Fibroblast of villous mesenchyme (primary cell): ENCODE measurements at places on chromosomes 3 and 15. TPM values are rescaled to one million over a fixed set of nuclear protein-coding genes. Genes with fewer than 3 reads are reported as not detected.

DNA sequence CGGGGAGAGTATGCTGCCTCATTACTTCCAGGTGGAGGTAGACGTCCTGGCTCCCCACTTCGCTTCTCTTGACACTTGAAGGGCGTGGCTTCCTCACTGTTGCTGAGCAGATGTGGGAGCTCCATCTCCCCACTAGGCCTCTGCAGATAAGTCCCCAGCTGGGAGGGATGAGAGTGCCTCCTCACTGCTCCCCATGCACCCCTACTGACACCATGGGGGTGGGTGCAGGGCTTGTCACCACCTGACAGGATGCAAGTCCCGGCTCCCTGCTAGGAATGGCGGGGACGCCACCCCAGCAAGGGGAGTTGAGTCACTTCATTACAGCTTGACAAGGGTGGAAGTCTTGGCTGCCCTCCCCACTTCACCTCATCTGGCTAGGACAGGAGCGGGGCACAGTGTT lies 36.8 kb upstream of the ATG7 start:
- no peak for DNase-seq

GRCh38 chr15:76181705-76182107 lies 121.9 kb downstream of the TMEM266 start:
- no peak for DNase-seq

DNA sequence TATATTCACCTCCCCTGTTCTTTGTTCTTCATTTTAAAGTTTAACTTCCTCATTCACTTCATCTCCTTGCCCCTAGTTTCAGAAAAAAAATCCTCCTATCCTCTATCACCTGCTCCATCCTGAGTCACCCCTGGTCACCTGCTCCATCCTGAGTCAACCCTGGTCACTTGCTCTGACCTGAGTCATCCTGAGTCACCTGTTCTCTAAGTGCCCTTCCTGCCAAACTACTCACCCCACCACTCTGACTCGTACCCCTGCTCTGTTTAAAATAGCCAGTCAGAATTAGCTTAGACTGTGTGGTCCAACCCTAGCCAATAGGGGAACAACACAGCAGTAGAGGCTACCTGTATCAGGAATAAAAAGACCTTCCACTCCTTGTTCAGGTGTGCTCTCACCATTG lies 716.9 kb downstream of the ZBBX start:
- no peak for DNase-seq

- DNase-seq: peak; percentile 93
Observed at GRCh38 chr15:80615783-80616391, 79.2 kb upstream of the ABHD17C start.

- peak; percentile 76 for DNase-seq
Observed at GRCh38 chr3:63912768-63913588, 795 bp upstream of the SCAANT1 start.

- no peak for DNase-seq
Observed at GRCh38 chr3:74801924-74802323, 187.5 kb upstream of the CNTN3 start.

The APOD gene
- 1.3 and 3.5 TPM in 2 replicates for total RNA-seq

- no peak for DNase-seq
Observed at GRCh38 chr3:121975702-121976302, 46.2 kb downstream of the ILDR1 start.

The CD86 gene
- not detected in 2 replicates for total RNA-seq

DNA sequence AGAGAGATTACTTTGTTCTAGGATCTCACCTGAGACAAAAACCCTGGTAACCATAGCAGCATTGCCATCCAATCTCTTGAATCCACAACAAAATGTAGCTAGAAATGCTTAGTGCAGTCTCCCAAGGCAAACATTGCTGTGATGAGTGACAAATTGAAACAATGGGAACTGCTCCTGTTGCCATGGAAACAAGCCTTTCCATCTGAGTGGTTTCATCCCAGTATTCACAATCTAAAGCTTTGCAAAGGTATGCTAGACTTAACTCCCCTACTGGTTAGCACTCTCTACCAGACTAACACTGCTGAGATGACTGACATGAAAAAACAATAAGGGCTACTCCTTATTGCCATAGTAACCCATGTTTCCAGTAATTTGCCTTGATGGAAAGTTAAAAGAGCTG lies 172.6 kb upstream of the CNTN3 start:
- no peak for DNase-seq

DNA sequence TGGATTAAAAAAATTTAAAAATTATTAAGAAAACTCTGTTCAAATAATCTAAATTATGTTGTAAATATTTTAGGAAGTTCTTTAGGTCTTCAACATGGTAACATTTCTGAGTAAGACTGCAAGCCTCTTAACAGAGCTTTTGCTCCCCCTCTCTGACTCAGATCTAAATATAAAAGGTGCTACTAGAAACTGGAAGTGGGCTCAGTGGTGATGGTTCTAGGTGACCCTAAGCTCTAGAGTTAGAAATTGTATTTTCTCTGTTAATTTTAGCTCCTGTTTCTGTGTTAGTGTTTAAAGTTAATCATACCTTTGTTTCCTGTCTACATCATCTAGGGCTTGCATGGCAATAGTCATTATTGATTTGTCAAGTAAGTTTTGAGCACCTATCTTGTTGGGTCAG lies 159.9 kb upstream of the MEIS2 start:
- no peak for DNase-seq

The DZIP3 gene
- total RNA-seq: 13.2 and 19.4 TPM in 2 replicates

The KIF7 gene
- 12.2 and 13.4 TPM in 2 replicates for total RNA-seq
